Stimulated activated naive CD4-positive, alpha-beta T cell treated with Interleukin-2 at 50 U/mL for 16 hours (primary cell): ENCODE measurements at places on chromosomes 11 and 22.
A peak's percentile ranks its signal among the peaks of the same experiment; 100 is the strongest.

DNA sequence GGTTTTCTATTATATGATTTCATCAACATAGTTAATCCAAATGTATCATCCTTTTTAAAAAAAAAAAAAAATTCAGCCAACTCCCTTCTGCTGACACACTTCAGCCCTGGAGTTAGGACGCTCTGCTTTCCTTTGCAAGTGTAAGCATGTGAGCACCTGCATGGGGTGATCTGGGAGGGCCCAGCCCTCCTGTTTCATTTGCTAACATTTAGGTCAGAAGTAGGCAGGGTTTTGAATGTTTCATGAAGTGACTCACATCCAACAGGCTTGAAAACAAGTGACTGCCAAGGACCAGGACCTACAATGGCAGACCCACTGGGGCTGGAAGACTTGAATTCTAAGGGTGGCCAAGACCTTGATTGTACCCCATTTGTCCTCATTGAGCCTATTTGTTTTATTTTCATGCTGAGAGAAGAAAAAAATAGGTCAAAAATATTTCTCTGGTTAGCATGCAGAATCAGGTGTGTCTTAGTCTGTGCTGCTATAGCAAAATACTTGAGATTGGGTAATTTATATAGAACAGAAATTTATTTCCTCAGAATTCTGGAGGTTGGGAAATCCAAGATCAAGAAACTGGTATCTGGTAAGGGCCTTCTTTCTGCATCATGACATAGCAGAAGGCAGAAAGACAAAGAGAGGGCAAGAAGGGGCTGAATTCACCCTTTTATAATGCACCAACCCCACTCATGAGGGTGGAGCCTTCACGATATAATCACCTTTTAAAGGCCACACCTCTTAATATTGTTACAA lies 137.6 kb downstream of the CD44 start:
- peak; percentile 9 for DNase-seq

DNA sequence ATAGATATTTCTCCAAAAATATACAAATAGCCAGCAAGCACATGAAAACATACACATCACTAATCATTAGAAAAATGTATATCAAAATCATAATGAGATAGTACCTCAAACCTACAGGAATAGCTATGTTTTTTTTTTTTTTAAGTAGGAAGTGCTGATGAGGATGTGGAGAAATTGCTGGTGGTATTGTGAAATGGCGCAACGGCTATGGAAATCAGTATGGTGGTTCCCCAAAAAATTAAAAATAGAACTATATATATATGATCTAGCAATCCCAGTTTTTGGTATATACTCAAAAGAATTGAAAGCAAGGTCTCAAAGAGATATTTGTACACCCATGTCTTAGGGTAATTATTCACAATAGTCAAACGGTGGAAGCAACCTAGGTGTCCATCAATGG lies 46.0 kb upstream of the HIPK3 start:
- DNase-seq, result no peak

GRCh38 chr11:45615182-45615792 lies 50.1 kb downstream of the CHST1 start:
- DNase-seq, result no peak

GRCh38 chr11:120135838-120136237 lies 2.1 kb downstream of the TRIM29 start:
- no peak for DNase-seq

DNA sequence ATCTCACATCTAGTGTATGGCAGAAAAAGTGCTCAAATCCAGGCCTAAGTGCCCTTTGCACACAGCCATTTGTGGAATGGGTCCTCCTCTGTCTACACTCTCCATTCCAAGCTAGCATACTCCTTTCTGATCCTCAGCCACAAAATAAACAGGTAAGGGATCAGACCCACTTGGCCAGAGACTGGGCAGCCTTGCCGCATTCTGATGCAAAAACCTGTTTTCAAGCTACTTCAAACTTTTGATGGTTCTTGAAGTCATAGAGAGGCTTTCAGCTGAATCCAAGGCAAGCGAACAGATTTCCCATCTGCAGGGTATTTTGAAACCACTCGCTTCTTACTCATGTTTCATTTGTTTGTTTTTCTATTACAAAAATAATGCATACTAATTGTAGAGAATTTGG lies 136.6 kb upstream of the NAV2 start:
- DNase-seq, result no peak
